ENCODE measurements at places on chromosomes 13 and 19. TPM values are rescaled to one million over a fixed set of nuclear protein-coding genes. Genes with fewer than 3 reads are reported as not detected.

SERP2 gene
- 2.6 TPM for total RNA-seq

AKT2 gene
- total RNA-seq: 84.9 TPM

ZSWIM4 gene
- 1.1 TPM for total RNA-seq

HS6ST3 gene
- total RNA-seq: 0.59 TPM

All from breast epithelium (tissue), 4 donors.